Activated CD4-positive, alpha-beta T cell treated with anti-CD3 and anti-CD28 coated beads, Interleukin-2, amount 50 U/mL, for 1 hour (primary cell): ENCODE measurements at places on chromosomes 6 and 20.

DNA sequence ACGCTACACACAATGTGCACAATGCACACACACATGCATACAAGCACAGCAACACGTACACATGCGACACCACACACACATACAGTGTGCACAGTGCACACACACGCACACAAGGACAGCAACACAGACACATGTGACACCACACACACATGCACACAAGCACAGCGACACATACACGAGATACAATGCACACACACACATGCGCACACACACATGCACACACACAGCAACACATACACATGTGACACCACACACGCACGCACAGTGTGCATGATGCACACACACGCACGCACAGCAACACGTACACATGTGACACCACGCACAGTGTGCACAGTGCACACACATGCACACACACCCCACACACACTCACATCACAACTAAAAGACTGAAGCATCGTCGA, 327.3 kb downstream of the THBS2 start:
- no peak for DNase-seq

DNA sequence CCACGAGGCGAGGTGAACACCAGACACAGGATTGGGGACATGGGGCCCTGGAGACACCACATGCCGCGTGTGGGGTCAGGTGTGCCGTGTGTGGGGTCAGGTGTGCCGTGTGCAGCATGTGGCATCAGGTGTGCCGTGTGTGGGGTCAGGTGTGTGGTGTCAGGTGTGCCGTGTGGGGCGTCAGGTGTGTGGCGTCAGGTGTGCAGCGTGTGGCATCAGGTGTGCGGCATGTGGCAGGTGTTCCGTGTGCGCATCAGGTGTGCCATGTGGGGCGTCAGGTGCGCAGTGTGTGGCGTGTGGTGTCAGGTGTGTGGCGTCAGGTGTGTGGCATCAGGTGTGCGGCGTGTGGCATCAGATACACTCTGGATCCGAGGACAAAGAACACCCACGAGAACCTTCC, 77.9 kb downstream of the WDR27 start:
- no peak for DNase-seq

DNA sequence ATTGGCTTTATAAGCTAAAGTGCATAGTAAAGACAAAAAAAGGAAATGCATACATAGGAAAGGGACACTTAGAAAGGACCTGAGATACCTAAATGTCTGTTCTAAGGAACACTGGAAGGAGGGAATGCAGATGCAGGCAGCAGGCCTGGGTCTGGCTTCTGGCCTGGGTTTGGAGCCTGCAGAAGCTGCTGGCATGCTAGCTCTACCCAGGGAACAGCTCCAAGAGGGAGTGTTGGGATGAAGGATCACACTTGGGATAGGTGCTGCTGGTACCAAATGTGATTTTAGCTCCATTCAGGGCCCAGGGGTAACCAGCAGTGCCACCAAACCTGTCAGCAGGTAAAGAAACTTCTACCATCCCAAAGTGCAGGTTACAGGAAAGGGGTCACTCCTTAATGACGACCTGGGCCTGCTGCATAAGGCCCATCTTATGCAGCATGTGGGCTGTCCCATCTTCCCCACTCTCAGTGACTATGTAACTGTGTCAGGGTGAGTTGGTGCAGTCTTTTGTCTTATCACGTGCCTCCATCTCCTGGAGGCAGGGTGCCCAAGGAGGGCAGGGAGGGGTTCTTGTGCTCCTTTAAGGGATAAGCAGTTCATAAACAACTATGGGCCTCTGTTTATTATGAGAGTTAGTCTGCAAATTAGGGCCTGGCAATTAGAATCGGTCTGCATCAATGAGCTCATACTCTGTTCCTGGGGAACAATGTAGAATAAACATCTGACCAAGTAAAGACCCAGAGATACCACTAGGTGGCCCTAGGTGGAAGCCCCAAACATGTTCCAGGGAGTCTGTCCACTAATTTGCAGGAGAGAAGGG, 26.9 kb downstream of the DDX27 start:
- DNase-seq = no peak

DNA sequence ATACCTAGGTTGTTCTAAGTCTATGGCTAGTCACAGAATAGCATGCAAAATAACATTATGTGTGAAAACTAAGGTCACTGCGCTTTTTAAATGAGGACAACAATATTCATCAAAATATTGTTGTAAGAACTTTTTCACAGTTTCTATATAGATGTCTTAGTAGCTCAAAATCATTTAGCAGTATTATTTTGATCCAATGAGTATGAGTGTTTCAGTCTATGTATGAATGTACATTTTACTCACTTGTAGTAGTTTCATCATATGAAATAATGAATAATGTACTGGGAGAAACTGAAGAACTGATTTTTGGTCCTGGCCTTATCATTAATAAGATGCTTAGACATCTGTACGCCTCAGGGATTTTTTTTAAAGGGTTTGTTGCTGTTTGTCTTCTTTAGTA, 16.5 kb upstream of the TMEM30A start:
- no peak for DNase-seq

- no peak for DNase-seq
Observed at GRCh38 chr6:114659513-114659912, 316.7 kb upstream of the HS3ST5 start.

- DNase-seq = no peak
Observed at GRCh38 chr20:51569815-51570738, 27.6 kb upstream of the NFATC2 start.

DNA sequence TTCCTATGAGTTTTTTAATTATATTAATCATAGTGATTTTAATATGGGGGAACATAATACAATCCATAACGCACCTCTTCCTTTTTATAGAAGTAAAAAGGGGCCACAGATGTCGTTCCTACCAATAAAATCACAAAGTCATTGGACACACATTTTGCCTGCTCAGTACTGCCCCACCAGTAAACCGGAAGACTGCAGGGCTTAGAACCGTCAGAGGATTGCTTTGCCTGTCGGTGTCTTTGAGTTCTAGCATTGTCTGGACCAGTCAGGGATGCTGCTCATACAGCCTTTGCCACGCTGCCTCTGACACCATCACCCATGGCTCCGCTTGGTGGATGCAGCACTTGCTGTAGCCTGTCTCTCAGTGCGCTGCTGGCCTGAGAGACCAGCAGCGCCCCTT, 853.6 kb downstream of the C6orf118 start:
- no peak for DNase-seq

DNA sequence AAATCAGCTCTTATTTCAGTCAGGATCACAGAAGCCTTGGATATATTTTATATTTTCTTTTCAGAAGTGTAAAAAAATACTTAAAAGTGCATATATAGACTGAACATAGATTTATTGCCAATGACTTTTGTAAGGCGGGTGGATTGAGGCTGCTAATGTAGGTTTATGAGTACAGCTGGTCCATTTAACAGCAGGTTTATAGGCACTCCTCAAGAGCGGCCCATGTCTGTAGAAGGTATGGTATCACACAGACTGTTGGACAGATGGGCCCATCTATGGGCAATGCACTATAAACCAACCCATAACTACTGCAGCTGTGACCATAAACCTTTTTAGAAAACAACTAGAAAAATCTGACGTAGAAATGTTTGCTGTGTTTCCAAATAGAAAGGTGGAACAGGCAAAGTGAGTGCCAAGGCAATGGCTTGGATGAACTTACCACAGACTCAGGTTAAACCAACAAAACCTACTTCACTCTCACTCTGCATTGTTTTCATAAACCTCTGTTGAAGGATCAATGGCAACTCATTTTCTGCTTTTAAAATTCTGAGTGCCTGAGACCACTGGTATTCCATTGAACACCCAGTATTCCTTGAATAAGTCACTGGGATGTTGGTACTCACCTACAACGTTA, 170.6 kb upstream of the EYA4 start:
- no peak for DNase-seq

DNA sequence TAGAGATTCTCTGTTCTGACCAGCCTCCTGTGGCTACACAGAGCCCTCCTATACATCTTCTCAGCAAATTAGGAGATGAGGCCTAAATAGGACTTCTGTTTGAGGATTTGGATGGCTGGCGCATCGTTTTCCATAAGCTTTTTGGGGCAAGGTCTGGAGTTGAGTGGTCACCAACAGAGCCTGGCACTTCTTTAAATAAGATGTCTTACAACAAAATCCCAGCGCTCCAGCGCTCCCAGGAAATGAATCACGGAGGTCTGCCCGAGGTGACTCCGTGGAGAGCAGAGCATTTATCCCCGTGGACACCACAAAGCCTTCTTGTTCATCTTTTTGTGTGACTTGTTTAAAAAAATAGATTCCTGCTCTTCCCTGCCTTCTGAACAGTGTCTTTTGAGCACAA, 75.3 kb downstream of the GNAS-AS1 start:
- no peak for DNase-seq

GRCh38 chr6:168093071-168093505, 14.1 kb upstream of the FRMD1 start:
- DNase-seq = no peak

DNA sequence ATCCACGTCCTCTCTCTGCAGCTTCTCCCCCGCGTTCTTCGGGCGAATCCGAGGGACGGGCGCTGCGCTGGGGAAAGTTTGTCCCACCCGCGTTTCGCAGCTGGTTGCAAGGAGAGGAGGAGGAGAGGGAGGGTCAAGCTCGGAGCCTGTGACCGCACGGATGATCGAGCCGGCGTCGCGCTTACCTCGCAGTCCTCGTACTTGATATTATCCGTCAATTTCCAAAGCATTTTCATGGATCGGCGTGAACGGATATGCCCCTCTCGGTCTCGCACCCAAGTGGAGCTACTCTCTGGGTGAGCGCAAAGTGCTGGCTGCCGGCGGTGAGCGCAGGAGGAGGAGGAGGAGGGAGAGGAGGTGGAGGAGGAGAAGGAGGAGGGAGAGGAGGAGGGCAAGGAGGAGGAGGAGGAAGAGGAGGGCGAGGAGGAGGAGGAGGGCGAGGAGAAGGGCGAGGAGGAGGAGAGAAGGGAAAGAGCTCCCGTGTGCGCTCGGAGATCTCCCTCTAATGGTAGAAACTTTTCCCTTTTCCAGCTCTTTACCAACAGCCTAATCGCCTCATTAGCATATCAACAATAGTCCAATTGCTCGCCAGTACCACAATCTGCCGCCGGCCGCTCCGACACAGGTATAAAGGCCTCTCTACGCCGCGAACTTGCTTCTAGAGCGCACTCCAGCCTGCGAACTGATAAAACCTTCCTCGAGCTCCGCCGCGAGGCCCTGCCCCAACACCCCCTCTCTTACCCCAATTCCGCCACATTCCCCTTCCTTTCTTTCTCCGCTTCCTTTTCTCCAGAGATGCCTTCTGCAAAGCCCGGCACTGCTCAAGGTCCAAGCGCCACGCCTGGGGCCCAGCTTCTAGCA, at the start of gene TFAP2A:
TFAP2A (minus strand) TSS at position 319 of the 861 bp plus-strand sequence; CDS start at position 236, 83 bp downstream.
- no peak for DNase-seq

GRCh38 chr20:1626528-1627199, 6.9 kb upstream of the SIRPB1 start:
- DNase-seq = no peak

DNA sequence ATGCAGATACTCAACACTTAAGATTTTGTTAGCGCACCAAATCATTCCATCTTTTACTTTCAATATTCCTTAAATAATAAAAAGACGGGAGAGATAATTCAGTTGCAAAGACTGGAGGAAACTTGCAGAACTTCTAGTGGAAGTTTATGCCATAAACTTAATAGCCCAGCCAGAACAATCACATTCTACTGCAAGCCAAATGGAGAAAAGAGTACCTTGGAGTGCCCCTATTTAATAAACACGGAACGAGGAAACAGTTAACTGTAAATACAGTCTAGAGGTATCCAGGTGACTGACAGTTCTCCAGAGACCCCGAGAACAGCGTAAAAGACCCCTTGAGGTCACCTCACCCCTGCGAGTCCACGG, 635 bp downstream of the SLC35B3 start:
- DNase-seq = no peak

GRCh38 chr20:58478141-58478805, 36.9 kb downstream of the APCDD1L start:
- no peak for DNase-seq
